Choroid plexus epithelial cell (primary cell): ENCODE measurements at places on chromosomes 3 and 15.

- peak; percentile 21 for DNase-seq
These were observed 190.7 kb upstream of the CNTN6 start for GRCh38 chr3:901953-902778.

DNA sequence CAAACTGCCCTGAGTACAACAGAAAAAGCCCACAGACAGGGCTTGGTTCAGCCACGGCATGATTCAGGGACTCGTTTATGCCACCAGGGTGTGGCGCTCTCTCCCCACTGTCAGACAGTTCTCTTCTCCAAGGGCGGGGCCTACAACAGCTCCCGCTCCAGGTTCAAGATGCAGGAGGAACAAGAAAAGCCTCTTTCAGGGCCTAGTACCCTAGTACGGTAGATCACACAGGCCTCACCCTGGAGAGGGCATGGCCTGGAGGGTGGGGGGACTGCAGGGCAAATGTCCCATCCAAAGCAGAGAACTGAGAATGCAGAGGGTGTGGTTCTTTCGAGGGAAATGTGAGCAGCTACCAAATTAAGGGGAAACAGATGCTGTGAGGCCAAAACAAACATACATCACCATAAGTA, 12.0 kb downstream of the MESD start:
- DNase-seq, result peak; percentile 74

GRCh38 chr15:95068701-95069521, 837.5 kb downstream of the MCTP2 start:
- DNase-seq, result no peak

DNA sequence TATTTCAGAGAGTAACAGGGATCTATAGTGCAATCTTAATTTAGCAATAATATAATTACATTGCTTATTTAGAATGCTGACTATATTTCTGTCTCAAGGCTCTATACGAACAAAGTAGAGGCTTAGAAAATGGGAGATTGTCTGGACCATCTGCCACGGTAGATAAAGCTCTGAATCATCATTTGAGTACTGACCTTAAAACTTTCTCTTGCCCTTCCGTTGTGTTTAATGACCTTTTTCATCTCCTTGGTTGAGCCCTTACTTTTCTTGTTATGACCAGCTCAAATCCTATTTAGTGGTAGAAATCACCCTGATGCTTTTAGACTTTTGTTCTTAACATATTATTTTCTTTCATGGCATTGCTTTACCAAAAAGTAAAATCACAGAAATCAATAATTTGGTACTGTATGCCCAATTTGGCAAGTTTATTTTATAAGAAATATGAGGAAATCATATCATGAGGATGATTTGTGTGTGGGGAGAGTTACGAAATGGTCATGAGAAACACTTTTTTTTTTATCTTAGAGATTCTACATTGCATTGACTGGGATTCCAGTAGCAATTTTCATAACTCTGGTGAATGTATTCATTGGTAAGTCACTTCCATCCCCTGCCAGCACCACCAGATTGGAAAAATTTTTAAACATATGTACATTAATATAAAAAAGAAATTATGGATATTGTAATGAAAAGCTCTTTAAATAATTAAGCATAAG, 11.0 kb downstream of the NDUFB5 start:
- DNase-seq, result peak; percentile 63

DNA sequence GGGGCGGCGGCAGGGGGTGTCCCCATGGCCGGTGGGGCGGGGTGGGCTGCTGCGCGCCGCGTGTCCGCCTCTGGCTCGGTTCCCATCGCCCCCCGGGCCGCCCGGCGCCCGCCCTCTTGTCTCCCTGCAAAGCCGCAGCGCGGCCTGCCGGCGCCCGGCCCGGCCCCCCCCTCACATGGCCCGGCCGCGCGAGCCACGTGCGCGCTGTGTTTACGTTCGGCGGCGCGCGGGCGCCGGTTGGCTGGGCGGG, 502 bp downstream of the NR1D2 start:
- no peak for DNase-seq

DNA sequence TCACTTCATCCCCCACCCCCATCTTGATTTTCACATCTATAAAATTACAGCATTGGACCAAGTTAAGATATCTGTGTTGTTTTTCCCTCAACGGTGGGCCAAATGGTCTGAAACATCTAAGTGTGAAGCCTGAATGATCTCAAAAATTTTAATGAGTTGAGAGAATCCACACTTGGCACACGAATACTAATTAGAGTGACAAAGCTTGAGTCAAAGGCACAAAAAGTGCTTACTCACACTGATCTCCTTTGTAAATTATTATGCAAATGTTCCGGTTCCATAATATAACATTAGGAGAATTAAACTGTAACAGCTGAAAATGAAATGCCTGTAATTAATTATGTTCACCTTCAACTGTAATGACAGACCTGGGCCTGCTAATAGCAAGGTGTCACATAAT, 33.6 kb downstream of the GPR176 start:
- DNase-seq, result no peak

- DNase-seq, result no peak
These were observed 88.7 kb upstream of the ADPGK start for GRCh38 chr15:72872066-72872845.

DNA sequence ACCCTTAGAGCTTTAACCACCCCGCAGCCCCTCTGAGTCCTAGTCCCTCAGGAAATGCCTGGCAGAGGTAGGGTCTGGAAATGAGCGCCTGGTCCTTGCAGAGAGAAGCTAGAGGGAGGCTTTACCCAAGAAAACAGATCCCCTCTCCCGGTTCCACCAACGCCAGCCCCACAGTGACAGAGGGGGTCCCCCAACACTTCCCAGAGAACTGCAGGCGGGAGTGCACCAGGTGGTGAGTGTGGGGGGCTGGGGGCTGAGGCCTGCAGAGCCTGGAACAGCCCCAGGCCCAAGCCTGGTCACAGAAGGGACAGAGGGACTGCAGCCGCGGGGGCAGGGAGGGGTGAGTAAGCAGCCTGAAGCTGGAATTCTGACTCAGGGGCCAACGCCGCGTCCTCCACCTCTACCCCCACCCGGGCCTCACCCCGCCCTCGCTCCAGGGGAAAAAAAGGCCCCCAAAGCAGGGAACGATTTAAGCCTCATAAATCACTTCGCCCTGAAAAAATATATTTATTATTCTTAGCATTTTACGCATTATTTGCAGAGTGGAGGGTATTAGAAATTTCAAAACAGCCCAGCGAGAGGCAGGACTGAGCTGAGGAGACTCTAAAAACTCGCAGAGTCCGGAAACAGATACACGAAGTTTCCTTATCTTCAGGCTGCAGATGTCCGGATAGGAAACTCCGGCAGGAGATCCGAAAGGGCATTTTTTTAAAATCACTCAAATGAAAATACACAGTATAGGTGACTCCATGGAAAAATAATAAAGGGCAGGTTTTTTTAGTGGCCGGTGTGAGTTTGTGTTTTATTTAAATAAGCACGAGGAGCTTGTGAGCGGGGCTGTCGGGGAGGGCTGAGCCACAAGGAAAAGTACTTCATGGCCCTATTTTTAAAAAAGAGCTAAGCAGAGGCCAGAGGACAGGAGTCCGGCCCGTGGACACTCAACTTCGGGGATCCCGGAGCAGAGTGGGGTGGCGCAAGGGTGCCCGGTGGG, 10.0 kb downstream of the GATA2 start:
- peak; percentile 67 for DNase-seq

DNA sequence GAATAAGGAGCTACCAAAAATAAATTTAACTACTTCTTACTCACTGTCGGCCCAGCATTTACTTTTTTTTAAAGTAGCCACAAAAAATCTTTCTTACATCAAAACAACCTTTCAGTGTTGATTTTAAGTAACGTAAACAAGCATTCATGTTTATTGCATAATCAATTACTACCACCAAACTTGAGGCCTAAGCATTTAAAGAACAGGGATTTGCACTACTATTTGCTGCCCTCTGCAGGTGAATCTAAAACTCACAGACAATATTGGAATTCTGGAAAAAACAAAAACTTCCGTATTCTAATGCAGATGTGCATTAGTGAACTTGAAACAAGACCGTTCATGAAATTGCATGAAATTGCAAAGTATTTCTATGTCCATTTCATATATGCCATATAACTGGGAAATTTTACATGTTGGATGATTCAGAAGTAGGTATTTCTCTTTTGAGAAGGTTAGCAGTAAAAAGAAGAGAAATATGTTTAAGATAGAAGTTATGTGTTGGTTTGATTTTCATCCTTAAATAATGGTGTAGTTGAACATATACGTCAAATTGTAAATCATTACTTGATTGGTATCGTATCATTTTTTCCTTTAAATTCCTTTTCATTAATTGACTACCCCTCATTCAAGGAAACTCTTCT, 55.6 kb downstream of the CGGBP1 start:
- peak; percentile 77 for DNase-seq

GRCh38 chr3:160641665-160642309, 35.2 kb upstream of the ARL14 start:
- peak; percentile 80 for DNase-seq

- DNase-seq, result no peak
These were observed 307.2 kb downstream of the KCNH8 start for GRCh38 chr3:19455546-19455945.

GRCh38 chr15:73867426-73867825, 5.9 kb upstream of the TBC1D21 start:
- DNase-seq, result no peak

GRCh38 chr3:50533316-50533715, 29.9 kb upstream of the CACNA2D2 start:
- no peak for DNase-seq

DNA sequence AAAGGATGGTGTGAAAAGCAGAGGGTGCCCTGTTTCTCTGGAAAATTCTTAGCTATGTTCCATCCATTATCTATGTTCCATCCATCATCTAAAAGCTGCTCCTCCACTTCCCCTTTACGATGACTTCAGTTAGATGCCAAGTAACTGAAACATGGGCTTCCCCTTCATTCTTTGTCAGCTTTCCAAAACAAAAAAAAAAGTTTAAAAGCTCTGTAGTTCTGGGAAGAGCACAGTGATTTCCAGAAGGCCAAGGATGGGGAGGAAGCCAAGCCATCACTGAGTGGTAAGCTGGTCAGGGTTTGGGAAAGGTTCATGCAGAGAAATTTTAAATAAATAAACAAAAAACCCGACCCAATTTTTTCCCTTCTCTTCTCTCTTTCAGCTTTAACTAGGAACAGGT, 111.5 kb downstream of the CFAP44 start:
- DNase-seq, result no peak

- peak; percentile 31 for DNase-seq
These were observed 72.0 kb downstream of the FAM43A start for GRCh38 chr3:194757647-194758061.

GRCh38 chr3:149085828-149086231, 503 bp downstream of the HLTF start:
- DNase-seq, result peak; percentile 52

DNA sequence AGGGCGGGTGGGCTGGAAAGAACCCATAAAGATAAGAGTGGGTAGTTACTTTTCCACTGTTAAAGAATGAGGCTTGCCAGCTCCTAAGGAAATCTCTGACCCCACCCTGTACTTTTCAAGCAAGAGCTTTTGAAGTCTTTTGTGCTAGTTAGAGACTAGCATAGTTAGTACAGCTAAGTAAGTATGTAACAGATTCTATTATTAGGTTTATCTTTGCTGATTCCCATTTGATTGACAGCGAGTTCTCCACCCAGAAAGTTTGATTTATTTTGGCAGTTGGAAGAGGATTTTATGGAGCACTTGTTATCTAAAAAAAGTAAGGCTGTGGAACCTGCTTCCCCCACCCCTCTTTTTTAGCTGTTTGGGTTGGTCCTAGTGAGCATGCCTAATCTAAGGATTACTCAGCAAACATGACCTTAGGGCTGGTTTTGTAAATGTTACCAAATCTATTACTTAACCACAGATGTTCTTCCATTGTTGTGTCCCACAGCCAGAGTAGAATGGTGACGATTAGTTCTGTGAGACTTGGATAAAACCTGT, 57.6 kb downstream of the FNDC3B start:
- DNase-seq, result peak; percentile 80

- peak; percentile 69 for DNase-seq
These were observed 120.1 kb upstream of the NMNAT3 start for GRCh38 chr3:139797724-139798343.

GRCh38 chr15:31830591-31830990, 199.7 kb upstream of the CHRNA7 start:
- DNase-seq, result no peak

- DNase-seq, result no peak
These were observed 11.8 kb upstream of the PP2D1 start for GRCh38 chr3:20023623-20024405.

- no peak for DNase-seq
These were observed 117.8 kb downstream of the WNT5A start for GRCh38 chr3:55369141-55369847.

DNA sequence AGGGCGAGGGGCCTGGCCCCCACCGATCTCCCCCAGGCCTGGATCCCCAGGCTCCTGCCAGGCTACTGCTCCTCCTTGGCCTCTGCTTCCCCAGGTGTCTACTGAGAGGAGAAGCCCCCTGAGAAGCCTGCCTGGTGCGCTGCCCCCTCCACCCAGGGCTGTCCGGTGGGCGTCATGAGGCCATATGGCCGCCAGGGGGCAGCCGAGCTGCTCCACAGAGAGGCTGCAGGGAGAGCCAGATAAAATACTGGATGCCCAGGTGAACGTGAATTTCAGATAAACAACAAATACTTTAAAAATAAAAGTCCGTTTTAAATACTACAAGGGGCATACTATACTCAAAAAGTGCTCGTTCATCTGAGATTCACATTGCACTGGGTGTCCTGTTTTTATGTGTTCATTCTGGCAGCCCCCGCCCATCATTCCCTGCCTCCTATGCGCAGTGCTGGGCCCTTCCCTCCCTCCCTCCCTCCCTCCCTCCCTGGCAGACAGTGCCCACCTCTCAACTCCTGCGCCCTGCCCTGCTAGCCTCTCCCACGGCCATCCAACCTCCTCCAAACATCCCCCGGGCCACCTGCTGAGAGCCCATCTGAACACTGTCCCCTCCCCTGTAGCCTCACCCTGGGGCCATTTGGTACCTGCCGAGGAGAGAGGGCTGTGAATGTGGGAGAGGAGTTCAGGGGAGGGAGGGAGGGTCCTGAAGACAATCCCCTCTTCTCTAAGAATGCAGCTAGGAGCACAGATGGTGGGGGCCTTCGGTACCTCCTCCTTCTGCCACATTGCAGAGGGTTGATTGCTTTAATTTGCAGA, 29.6 kb downstream of the PSTPIP1 start:
- DNase-seq, result peak; percentile 63

GRCh38 chr3:6172871-6173642, 687.9 kb upstream of the GRM7 start:
- DNase-seq, result no peak

DNA sequence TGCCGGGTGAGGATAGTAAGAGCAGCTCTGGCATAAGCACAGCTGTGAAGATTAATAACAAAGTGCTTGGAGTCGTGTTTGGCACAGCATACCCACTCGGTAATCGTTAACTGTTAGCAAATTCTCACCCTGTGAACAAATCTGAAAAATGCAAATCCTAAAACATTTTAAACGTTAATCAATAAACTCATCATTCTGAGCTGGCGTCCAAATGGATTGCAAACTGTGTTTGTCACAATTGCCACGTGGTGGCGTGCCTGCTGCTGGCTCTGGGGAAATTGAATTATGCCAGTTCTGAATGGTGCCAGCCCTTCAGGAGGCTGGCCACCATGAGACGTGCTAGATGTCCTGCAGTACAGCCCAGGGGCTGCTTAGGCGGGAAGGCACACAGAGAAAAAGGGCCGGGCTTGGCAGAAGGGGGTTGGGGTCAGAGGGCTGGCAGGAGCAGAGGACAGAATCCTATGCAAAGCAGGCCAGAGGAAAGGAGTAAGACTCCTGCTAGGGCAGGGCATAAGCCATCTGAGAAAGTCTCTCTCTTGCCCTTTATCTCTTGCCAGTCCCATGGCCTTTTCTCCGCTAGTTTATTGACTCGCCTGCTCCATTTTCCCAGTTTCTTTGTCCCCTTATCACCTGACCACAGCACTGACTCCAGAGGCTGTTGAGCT, 22.1 kb upstream of the POLG start:
- DNase-seq, result peak; percentile 16
